Activated T-helper 2 cell treated with anti-CD3 and anti-CD28 coated beads, Interferon-gamma antibody, Interleukin-2, Interleukin-4, amounts not matched to agents 10 μg/mL and 5 μg/mL and 100 μg/mL, durations not matched to agents 14 hours and 24 hours and 36 hours (primary cell): ENCODE measurements at places on chromosomes 11 and 22.

GRCh38 chr22:46256358-46256958, 6.4 kb upstream of the CDPF1 start:
- no peak for DNase-seq

DNA sequence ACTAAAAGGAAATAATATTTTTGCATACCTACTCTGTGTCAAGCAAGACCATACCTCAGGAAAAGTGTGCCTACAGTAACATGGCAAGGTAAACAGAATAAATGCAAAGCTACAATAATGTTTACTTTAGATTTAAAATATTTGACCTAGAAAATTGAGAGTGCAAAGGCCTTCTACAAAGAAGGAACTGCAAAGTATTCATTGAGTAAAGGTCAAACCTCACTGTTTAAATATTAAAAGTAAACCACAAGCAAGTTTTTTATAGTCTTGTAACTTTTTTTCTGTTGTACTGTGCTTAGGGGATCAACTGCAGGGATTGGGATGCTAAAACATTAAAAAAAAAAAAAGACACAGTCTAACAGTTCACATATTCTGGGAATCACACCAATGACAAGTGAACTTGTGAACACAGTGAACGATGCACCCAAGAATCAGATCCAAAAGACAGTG, 48.8 kb downstream of the CWF19L2 start:
- DNase-seq = no peak

DNA sequence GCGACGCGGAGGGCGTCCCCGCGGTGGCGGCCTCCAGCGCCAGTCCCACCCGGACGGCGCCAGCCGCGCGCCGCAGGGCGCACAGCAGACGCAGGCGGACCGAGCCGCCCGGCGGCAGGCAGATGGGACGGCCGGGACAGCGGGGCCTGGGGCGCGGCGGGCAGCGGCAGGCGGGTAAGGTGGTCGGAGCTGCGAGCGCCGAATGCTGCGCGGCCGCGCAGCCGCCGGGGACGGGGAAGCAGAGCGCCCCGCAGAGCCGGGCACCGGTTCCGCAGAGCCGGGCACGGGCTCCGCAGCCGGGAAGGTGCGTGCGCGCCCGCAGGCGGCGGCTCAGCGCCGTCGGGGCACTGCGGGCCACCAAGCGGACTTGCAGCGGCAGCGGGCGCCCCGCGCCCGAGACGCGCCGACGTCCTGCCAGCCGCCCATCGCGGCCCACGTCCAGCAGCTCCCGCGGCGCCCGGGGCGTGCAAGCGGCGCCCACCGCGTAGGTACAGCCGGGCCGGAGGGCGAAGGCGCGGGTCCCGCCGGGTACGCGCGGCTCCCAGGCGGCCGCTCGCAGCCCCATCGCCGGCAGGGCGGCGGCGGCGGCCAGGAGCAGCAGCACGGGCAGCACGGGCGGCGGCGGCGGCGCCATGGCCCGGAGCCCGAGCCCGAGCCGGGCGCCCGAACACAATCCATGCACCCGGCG, 739 bp downstream of the CELSR1 start:
- DNase-seq = no peak

GRCh38 chr11:57467508-57468157, 7.3 kb downstream of the RTN4RL2 start:
- DNase-seq = no peak
